ENCODE measurements at places on chromosomes 4 and X.

DNA sequence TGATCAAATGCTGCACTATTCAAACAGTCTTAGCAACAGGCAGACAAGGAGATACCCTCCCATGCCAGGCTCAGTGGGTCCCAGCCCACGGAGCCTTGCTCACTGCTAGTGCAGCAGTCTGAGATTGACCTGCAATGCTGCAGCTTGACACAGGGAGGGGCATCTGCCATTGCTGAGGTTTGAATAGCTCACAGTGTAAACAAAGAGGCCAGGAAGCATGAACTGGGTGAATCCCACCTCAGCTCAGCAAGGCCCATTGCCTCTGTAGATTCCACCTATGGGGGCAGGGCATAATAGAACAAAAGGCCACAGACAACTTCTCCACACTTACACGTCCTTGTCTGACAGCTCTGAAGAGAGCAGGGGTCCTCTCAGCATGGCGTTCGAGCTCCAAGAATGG lies 26.6 kb upstream of the ZXDB start:
- no peak for DNase-seq

GRCh38 chr4:164136180-164136616 lies 617.7 kb upstream of the SMIM31 start:
- DNase-seq: no peak

GRCh38 chr4:16952462-16952871 lies 54.0 kb upstream of the LDB2 start:
- DNase-seq: no peak

DNA sequence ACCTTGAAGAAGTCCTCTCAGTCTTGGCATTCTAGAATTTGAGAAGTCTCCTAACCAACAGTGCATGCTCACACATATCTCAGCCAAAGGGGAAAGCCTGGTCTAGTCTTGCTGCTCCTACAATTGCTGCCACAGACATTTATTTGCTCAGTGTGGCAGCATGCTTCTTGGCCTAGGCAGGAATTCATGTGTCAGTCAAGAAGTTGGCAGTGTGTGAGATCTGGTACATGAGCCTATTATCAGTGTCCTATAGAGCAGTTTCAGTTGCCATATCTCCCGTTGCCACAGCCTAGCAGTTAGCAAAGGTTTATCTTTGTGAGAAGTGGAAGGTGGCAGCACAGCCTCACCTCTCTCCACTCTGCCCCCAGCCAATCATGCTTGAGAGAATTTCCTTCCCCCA lies 176.9 kb upstream of the ARHGEF9 start:
- DNase-seq: no peak

DNA sequence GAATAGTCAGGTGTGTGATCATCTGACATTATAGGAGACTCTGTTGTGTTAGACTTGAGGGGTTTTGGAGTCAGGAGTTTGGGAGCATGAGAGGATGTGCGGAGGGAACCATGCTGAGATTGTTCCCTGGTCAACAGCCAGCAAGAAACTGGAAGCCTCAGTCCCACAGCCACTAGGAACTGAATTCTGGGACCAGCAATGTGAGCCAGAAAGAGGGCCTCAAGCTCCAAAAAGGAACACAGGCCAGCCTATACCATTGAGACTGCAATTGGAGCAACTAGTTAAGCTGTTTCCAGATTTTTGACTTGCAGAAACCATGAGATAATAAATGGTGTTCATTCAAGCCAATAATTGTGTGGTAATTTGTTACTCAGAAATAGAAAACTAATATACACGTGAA lies 8.7 kb upstream of the ADH1B start:
- no peak for DNase-seq

DNA sequence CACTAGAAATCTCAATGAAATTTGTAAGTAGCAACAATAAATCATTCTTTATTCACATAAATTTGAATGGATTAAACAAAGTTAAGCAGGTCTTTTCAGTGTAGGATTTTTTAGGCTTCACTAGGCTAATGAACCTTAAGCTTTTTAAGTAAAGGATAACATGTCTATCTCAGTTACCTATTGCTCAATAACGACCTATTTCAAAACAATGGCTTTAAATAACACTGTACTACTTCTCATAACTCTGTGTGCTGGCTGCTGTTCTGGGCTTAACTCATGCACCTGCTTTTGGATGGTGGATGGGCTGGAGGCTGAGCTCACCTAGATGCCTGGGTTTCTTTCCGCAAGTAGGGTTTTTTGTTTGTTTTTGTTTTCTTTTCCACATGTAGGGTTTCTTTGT lies 495.0 kb upstream of the SLIT2 start:
- no peak for DNase-seq

DNA sequence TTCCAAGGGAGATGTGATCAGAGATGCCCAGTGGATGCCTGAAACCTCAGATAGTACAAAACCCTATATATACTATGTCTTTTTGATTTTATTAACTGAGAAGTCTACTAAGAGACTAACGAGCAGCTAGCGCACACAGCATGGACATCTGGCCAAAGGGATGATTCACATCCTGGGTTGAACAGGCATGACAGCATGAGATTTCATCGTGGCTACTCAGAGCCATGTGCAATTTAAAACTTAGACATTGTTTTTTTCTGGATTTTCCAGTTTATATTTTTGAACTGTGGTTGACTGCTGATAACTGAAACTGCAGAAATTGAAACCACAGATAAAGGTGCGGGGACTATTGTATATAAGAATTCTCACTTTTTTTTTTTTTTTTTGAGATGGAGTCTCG lies 2252.9 kb upstream of the AGA start:
- DNase-seq: no peak

DNA sequence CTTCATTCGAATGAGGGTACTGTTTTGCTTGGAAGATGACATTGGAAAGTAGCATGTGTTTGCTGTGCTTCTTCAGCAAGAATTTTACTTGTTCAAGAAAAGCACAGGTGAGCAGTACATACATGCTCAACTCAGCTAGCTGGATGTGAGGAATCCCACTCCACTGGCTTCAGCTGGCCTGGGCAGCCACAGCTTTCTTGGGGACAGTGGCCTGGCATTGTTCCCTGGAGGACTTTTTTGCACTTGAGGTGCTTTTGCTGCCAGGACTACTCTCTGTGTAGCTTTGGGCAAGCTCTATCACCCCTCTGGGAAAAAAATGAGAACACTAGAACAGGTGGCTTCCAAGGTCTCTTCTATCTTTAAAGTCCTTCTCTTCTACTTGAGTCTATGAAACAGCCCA lies 184.3 kb downstream of the LDB2 start:
- no peak for DNase-seq

DNA sequence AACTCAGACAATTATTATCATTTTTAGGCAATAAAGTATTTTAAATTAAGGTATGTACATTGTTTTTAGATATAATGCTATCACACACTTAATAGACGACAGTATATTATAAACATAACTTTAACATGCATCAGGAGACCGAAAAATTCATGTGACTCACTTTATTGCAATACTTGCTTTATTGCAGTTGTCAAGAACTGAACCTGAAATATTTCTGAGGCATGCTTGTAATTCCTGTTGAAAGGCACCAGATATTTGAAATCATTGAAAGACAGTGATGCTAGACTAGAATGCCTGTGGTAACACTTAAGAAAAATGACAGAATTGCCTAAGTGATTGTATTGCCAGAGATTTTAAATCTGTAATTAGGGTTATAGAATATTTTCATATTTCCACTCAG lies 175.6 kb upstream of the MAGEB2 start:
- no peak for DNase-seq

GRCh38 chrX:21798677-21799219 lies 40.7 kb upstream of the MBTPS2 start:
- no peak for DNase-seq

DNA sequence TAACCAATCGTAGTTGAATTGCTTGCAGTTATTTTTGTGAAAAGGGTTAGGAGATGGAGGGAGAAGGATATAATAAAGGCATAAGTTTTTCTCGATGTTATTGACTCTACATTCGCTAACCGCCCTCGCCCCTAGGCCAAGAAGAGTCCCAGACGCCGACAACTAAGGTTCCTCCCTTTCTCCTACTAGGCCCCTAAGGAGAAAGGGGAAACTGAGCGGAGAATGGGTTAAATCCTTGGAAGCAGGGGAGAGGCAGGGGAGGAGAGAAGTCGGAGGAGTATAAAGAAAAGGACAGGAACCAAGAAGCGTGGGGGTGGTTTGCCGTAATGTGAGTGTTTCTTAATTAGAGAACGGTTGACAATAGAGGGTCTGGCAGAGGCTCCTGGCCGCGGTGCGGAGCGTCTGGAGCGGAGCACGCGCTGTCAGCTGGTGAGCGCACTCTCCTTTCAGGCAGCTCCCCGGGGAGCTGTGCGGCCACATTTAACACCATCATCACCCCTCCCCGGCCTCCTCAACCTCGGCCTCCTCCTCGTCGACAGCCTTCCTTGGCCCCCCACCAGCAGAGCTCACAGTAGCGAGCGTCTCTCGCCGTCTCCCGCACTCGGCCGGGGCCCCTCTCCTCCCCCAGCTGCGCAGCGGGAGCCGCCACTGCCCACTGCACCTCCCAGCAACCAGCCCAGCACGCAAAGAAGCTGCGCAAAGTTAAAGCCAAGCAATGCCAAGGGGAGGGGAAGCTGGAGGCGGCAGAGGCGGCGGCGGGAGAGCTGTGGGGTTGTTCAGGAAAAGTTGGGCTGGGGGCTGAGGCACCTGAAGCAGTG lies 5.9 kb downstream of the ATOH1 start:
- DNase-seq: no peak

DNA sequence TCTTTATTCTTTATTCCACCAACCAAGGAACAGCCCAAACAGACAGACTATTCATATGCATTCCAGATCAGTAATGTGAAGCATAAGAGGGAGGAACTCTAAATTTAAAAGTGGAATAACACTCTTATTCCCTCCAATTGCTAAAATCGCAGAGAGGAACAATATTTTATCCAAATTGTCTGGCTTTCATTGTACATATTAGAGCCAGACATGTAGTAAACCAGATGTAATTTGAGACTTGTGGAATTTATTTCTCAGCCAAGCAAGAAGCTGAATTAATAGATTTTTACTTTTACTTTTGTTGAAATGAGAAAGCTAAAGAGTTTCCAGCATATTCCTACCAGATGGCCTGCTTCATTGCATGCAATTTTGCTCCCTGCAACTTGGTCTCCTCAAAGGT lies 674.6 kb upstream of the SLIT2 start:
- no peak for DNase-seq

DNA sequence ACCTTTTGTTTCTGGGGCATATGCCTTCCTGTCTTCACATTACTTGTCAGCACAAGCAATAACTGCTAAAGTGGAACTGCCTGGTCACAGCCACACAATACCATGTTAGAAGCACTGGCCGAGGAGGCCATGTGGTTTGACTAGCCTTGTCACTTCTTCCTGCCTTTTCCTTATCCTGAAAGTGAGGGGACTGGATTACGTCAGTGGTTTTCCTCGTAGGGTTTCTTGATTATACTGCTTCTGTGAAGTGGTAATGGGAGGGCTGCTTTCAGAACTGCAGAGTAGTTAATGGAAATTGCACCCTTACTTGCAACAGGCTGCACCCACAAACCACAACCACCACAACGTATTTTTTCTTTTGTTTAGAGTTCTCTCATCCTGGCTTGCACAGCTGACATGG lies 26.6 kb downstream of the ZRSR2 start:
- no peak for DNase-seq

- no peak for DNase-seq
Observed at GRCh38 chrX:41827886-41828285, 95.5 kb downstream of the CASK start.

- no peak for DNase-seq
Observed at GRCh38 chr4:54063737-54064316, 578 bp downstream of the CHIC2 start.

DNA sequence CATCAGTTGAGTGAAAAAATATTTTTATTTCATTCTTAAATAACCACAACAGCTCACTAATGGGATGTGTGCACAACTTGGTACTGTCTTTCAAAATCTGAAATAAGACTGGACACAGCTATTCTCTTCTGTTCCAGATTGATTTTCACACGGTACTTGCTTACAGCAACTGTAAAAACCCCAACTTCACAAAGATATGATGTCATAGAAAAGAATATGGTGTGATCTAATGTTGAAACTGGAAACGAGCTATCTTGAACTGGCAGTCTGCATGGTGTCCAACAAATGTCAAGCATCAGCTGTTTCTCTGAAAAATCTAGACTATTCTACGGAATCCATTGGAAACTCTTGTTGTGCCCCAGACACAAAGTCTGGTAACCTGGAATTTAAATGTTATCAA lies 14.7 kb downstream of the HELQ start:
- no peak for DNase-seq

DNA sequence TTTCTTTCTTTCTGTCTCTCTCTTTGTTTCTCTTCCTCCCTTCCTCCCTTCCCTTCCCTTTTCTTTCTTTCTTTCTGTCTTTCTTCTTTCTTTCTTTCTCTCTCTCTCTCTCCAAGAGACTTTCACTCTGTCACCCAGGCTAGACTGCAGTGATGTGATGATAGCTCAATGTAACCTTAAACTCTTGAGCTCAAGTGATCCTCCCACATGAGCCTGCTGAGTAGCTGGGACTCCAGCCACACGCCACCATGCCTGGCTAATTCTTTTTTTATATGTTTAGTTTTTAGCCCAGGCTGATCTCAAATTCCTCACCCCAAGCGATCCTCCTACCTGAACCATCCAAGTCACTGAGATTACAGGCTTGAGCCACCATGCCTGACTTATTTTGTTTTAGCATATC lies 64.3 kb upstream of the EMCN start:
- no peak for DNase-seq

DNA sequence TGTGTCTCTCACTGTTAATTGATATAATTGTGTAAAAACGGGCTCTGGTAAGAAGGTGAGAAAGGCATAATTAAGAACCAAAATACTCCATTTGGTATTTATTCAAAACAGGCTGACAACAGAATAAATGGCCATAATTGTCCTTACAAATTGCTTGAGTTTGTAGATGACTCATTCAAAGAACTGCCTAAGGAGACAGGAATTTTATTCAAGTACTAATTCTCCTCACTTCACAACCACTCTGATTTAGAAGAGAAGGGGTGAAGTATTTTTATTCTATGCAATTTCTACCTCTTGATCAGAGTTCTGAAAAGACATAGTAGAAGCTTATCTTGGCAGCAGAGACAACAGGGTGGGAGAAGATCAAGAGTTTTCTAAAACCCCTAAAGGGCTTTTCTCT lies 43.1 kb downstream of the ATP11C start:
- DNase-seq: peak; percentile 3

- DNase-seq: no peak
Observed at GRCh38 chr4:65971686-65972085, 301.4 kb upstream of the EPHA5 start.

DNA sequence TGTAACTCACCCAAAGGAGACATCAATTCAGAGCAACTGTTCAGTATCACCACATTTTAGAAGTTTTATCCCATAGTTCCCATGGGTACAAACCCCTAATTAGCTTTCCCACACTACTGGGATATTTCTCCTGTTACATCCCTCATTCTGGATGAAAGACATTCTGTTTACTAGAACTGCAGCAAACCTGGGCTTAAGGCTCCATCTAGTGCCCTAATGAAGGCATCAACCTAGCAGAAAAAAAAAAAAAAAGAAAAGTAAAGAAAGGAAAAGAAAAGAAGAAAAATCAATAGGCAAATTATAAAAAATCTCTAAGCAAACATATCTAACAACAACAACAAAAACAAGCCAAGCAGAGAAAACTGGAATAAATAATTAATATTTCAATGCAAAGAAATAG lies 133.7 kb upstream of the CPXCR1 start:
- no peak for DNase-seq
